ENCODE measurements at places on chromosomes 16 and 17.

GRCh38 chr17:42453439-42453838, 5.2 kb upstream of the ATP6V0A1 start:
- DNase-seq, result no peak

DNA sequence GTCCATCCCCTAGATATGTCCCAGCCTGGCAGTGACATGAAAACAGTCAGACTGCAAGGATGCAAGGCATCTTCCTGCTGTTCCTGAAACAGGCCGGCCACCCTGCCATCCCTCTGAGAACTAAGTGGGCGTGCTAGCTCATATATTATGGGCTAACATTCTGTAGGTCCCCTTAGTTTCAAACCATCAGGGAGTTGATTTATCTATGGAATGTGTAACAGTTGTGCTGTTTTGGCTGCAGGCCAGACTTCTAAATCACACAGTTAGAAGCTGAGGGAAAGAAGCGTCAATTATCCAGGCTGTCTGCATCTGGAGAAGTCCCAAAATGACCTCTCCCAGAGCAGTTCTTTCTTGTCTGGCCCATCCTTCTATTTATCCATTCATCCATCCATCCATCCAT, 102.7 kb upstream of the DNAH9 start:
- DNase-seq, result no peak

DNA sequence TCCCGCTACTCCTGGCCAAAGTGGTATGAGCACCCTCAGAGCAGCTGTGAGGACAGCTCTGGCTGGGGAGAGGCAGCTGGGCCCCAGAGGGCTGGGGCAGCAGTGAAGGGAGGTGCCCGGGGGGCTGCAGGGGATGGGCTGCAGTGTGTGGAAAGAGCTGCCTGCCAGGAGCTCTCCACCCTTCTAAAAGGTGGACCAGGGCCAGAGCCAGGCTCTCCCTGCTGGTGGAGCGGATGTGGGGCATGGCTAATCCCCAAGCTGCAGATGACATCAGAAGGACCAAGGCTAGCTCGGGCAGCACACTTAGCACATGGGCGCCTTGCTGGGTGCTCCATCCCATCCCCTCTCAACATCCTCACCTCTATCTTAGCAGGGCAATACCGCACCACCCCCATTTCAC, 103.1 kb downstream of the SDK2 start:
- DNase-seq, result no peak

DNA sequence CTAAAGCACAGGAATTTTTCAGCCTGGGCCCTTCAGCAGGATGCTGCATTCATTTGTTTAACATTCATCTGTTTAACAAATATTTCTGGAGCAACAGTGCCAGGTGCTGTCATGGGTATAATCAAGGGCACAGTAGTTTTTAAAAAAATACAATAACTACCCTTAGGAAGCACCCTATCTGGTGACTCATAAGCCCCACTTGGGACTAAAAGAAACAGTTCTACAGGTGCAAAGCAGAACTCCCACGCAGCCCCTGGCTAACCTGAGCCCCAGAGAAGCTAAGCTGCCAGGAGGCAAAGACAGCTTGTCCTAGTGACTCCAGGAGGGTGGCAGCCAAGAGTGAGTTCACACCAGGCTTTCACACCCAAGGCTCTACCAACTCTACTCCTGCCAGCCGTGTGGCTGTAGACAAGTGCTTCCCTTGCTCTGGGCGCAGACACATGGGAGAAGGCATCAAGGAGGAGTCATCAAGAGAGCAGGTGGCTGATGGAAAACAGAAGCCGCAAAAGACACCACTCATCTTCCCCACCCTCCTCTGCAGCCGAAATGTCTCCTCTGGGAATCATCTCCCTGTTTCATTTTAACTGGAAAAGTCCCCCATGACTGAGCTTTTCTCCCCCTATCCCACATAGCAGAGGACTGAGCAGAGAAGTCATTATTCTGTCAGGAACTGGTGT, 14.4 kb downstream of the CUEDC1 start:
- DNase-seq, result no peak

DNA sequence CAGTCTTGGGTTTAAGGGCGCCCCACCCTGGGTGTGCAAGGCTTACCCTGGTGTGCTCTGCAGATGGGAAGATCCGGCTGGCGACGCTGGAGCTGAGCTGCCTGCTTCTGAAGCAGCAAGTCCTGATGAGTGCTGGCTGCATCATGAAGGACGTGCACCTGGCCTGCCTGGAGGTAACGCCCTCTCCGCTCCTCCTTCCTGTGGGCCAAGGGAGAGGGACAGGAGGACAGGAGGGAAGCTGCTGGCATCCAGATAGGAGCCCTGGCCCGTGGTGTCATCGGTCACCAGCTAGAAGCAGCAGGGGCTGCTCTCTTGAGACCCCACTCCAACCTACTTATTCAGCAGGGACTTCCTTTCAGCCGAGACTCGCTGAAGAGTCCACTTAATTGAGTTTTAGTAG, 97.8 kb downstream of the CLEC16A start:
- no peak for DNase-seq

DNA sequence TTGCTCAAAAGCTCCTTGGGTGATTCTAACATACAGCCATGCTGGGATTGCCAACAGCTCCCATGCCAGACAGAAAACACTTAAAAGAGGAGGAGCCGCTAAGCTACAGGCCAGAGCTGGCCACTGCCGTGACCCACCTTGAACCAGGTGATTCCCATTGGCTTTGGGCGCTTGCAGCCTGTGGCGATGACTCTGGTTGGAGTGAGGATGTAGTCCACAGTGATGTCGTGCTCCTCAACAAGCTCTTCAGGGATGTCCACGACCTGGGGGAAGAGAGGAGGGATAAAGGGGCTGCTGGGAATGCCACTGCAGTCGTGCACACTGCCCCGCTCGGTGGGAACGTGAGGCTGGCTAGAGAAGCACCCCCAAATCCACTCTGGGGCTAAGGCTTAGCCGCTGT, 13.5 kb downstream of the MTHFSD start:
- no peak for DNase-seq

DNA sequence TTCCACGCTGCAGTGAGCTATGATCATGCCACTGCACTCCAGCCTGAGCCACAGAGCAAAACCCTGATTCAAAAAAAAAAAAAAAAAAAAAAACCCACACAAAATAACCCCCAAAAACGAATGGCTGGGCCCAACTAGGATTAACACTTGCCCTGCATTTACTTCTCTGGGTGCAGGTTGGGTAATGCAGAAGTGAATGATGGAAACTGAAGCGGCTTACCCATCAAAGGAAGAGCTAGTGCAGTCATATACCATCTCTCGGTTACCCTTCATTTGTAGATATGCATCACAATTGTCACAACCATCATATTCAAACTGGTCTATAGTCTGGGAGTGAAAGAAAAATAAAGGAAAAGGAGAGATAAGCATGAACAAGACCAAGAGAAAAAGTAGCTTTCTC, 819 bp downstream of the SUPT4H1 start:
- DNase-seq, result no peak

GRCh38 chr17:81583589-81584342, 31.6 kb upstream of the FAAP100 start:
- DNase-seq, result no peak

All from T-helper 1 cell (primary cell).